Cortex of kidney (tissue), 1 donor: ENCODE measurements at places on chromosomes 1 and 21.

- no peak for DNase-seq
Observed at GRCh38 chr1:156463874-156464273, 36.7 kb downstream of the MEF2D start.

GRCh38 chr1:239718997-239719628 lies 332.7 kb downstream of the CHRM3 start:
- DNase-seq = no peak

DNA sequence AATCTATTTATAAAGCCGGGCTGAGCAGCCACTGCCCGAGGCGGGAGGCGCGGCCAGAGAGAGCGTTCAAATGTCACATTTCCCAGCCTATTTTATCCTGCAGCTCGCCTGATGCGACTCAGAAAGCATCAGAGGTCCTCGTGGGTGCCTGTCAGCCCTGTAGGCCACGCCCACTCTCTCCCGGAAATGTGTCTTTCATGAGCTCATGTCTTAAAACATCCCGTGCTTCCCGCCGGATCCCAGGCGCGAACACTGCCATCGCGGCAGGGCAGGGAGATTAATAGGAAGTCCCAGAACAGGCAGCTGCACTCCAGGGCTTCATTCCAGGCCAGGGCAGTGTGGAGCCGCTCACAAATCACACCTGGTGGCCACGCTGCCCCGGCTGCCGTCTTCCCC lies 117.5 kb downstream of the PRDM16 start:
- no peak for DNase-seq

DNA sequence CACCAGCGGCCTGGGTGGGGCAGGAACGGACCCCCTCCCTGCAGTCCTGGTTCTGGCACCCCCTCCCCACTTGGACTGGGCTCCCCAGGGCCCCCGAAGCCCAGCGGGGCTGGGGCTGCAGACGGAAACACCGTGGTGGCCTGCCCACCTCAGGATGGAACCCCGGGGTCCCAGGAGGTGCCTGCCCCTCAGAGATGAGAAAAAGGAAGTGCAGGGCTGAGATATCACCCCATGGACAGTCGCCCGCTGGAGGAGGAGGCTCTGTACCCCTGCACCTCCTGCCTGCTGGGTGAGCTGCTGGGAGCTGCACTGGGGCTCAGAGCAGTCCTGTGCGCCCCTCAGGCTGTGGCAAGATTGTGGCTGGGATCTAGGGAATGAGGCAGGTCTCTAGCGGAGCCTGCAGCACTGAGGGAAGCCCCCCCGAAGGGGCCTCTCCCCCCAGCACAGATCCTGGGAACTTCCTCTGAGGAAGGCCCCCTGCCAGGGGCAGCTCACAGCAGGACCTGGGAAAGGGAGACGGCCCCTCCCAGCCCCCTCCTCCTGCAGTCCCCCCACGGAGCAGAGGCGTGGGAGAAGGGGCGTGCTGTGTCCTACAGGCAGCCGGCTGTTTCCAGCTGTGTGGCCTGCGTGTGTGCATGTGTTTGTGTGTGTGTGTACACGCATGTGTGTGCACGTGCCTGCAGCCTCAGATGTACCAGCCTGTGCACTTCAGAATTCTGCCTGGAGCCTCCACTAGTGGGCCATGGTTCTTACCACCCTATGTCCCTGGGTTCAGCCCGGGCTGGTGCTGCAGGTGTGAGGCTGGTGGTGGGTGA lies 6.9 kb downstream of the AGRN start:
- no peak for DNase-seq

GRCh38 chr1:154410185-154410827 lies 5.2 kb downstream of the IL6R start:
- no peak for DNase-seq

GRCh38 chr1:78483903-78484302 lies 6.9 kb upstream of the PTGFR start:
- no peak for DNase-seq

- no peak for DNase-seq
Observed at GRCh38 chr1:14928886-14929546, 224.5 kb upstream of the TMEM51 start.

DNA sequence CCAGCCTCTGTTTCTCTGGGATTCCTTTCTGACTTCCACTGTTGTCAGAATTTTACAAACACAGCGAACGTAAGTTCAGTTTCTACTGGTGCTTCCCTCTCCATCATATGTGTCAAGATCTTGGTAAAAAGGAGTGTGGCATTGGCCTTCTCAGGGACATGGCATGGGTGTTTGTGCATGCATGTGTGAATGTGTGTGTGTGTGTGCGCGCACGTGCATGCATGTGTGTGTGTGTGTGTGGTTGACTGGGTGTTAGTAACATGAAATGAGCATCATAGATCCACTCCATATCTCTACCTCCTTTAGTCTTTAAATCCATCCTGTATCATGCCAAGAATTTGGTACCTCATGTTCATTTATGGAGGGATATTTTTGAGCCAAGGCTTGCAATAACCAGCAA lies 411.3 kb downstream of the NPHP4 start:
- no peak for DNase-seq

DNA sequence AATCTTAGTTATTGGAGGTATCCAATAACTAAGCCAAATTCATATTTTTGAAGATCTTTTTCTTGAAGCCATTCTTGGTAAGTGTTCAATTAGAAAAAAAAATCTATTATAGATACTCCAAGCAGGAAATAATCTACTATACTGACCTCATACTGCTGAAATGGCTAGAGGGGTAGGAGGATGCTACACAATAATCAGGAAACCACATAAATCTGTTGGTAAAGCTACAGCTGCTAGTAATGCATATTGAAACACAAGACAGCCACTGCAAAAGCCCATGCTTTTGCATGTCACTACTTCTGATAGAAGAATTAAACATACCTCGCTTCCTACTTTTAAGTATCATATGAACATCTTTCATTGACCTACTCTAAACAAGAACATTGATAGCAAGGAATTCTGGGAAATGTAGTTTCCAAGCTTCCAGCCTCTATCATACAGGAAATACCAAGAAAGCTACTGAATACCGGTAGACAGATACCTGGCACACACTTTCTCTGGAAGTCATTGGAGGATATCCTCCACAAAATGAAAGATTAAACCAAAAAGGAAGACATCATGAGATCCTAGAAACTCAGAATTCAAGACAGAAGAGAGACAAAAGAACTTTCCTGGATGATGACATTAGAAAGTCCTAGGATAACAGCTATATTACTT lies 103.0 kb upstream of the VAV3 start:
- no peak for DNase-seq
